ENCODE measurements at places on chromosomes 12 and 14. TPM values are rescaled to one million over a fixed set of nuclear protein-coding genes. Genes with fewer than 3 reads are reported as not detected.

The GARIN6 gene
- not detected for total RNA-seq

The KLRC3 gene
- total RNA-seq = not detected

The MYF6 gene
- not detected for total RNA-seq

The NUDT4 gene
- 41.0 TPM for total RNA-seq

The KRT72 gene
- total RNA-seq = 12.3 TPM

The GLS2 gene
- total RNA-seq = 1.1 TPM

The SMCO3 gene
- not detected for total RNA-seq

The A2M gene
- not detected for total RNA-seq

The LHX5 gene
- total RNA-seq = not detected

The BBS10 gene
- 4.5 TPM for total RNA-seq

The SELPLG gene
- total RNA-seq = 214 TPM

The MAP1LC3B2 gene
- total RNA-seq = 1.0 TPM

The OR6C75 gene
- not detected for total RNA-seq

The DPY19L2 gene
- 0.27 TPM for total RNA-seq

The GYS2 gene
- not detected for total RNA-seq

The NT5DC3 gene
- 4.3 TPM for total RNA-seq

The RIPK3 gene
- total RNA-seq = 41.4 TPM

The NRXN3 gene
- total RNA-seq = not detected

The FAM181A gene
- not detected for total RNA-seq

The YARS2 gene
- total RNA-seq = 24.0 TPM

The PLEKHD1 gene
- total RNA-seq = 0.19 TPM

Data from activated CD4-positive, alpha-beta T cell treated with anti-CD3 and anti-CD28 coated beads, Interleukin-2, amount 10 ng/mL, durations not matched to agents 7 days and 5 days (primary cell).